ENCODE measurements at places on chromosomes 16 and 17.

DNA sequence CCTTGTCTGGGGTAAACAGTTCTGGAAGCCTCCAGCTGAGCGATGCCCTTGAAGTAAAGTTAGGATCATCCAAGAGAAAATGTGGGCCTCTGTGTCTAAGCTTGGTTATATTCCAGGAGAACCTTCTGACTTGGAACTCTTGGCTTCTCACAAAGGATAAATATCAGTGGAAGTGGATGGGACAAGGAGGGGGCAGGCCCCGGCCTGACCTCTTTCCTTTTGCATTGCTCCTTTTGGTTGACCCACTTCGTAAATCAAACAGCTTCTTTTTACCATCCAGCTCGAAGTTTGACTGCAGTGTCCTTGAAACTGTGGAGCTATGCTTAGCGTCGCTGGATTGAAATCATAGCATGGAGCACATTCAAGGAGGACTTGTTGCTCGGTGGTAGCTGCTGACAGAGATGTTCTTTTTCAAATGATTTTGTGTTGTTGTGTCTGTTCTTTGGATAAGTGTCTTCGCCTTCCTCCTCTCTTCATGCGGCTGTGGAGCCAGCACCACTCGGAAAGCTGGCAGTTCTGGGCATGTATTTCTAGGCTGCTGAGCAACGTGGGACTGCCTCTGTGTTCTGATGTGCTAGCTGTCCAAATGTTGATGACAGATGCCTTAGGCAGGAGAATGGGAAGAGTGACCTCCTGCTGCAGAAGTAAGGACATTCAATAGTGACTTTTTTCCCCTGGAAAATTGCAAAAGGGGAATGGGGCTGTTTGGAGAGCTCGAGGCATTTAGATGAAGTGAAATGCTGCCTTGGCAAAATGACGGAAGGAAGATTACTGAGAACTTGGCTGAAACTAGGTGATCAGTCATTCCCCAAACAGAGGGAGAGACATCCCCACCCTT, 4.5 kb downstream of the MINK1 start:
- no peak for DNase-seq

- DNase-seq, result no peak
Observed at GRCh38 chr16:82773018-82773417, 146.2 kb downstream of the CDH13 start.

GRCh38 chr16:78669994-78670393, 570.5 kb downstream of the WWOX start:
- no peak for DNase-seq

GRCh38 chr16:84611041-84611440, 6.8 kb downstream of the COTL1 start:
- DNase-seq, result no peak

GRCh38 chr16:17777408-17777863, 306.7 kb upstream of the XYLT1 start:
- DNase-seq, result no peak

DNA sequence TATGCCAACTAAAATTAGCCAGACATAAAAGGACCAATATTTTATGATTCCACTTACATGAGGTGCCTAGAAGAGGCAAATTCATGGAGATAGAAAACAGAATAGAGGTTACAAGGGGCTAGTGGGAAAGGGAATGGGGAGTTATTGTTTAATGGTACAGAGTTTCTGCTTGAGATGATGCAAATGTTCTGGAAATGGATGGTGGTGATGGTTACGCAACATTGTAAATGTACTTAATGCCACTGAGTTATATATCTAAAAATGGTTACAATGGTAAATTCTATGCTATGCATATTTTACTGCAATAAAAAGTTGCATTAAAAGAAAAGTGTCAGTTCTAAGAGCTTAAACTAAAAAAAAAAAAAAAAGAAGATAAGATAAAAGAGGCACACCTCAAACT, 17.9 kb downstream of the MT1X start:
- DNase-seq, result no peak

DNA sequence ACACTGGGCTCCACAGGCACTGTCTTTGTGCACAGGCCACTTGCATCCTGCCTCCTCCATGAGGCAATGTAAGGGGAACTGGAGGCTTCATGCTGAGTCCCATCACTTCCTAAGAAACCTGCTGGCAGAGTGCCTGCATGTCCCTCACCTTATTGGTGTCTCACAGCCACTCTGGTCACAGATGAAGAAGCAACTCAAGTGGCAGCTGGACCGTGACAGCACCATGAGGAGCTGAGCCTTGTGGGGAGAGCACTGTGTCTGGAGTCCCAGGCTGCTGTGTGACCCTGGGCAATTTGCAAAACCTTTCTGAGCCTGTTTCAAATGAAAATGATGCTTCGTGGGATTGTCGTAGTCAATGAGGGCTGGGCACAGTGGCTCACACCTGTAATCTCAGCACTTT, 19.5 kb downstream of the ANKRD40 start:
- no peak for DNase-seq

GRCh38 chr16:71440669-71441347, 1.0 kb downstream of the TLE7 start:
- no peak for DNase-seq

DNA sequence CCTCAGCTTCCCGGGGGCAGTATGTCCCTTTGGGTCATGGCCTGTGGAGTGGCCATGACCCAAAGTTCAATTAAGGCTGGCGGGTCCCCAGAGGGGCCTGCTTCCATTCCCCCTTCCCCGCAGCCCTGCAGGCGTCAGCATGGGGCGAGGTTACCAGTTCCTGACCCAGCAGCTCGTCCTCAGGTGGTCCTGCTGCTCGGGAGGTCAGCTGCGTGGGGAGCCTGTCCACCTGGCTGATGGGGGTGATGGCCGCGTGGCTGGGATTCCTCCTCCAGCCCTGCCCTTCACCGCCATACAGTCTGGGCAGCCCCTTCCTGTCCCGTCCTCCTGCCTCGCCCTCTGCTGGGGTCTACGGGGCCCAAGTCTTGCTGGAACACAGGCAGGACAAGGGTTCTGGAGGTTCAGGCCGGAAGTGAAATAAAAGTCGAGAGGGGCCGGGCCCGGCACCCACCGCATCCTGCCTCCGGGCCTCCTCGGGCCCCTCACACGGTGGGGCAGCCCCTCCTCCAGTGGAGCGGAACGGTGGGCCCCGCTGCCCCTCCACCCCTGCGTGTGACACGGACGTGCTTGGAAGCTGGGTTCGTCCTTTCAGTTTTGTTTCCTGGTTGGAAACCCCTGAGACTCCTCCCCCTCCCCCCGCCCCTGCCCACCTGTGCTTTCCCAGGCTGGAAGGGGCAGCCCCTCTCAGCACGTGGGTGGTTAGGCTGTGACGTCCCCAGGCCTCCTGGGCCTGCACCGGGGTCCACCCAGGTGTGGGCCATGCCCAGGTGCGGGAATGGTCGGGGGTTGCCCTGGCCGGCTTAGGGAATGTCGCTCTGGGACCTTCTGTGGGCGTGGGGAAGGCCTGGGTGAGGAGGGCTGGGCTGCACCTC, 6.8 kb downstream of the UBALD2 start:
- DNase-seq, result no peak

GRCh38 chr17:30405161-30405560, 26.4 kb downstream of the CPD start:
- DNase-seq, result no peak

- no peak for DNase-seq
Observed at GRCh38 chr17:61534414-61534813, 56.6 kb downstream of the NACA2 start.

DNA sequence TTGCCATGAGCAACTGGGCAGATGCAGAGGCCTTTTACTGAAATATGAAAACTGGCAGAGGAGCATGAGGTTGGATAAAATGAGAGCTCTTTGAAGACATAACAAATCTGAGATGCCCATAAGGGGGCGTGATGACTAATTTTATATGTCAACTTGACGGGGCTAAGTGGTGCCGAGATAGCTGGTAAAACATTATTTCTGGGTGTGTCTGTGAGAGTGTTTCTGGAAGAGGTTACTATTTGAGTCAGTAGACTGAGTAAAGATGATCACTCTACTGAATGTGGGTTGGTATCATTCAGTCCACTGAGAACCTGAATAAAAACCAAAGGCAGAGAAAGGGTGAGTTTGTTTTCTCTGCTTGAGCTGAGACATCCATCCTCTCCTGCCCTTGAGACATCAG, 454.2 kb downstream of the NPIPA7 start:
- DNase-seq, result peak; percentile 60

DNA sequence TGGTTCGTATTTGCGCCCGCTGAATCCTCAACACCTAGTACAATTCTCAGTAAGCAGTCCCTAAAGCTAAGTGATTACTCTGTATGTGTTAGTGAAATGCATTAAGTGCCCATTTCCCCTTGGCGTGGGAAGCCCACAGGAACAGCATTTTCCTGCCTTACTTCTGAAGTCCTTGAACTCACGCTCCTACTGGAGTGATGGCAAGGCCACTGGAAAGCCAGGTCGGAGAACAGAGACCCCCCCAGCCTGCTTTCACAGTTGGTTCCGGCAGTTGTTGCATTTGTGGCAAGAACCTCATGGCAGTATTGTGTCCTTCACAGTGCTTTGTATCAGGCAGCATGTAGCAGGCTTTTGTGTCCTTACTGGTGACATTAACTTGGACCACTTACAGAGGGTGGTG, 340.7 kb downstream of the CDH13 start:
- no peak for DNase-seq

DNA sequence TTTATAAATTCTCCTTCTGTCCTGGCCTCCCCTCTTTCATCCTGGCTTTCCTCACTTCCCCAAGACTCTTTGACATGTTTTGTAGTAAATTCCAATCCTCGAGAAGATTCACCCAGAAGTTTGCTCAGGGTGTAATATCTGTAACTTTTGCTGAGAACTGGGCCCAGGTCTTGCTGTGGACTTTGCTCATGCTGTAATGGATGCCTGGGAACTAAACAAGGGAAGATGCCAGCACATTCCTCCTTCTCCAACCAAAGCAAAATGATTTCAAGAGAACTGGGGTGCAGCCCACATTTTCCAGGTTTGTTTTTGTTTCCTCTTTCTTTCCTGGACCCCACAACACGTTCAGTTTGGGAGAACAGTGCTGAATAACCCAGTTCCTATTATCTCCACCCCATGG, 6.6 kb upstream of the SALL1 start:
- DNase-seq, result no peak

DNA sequence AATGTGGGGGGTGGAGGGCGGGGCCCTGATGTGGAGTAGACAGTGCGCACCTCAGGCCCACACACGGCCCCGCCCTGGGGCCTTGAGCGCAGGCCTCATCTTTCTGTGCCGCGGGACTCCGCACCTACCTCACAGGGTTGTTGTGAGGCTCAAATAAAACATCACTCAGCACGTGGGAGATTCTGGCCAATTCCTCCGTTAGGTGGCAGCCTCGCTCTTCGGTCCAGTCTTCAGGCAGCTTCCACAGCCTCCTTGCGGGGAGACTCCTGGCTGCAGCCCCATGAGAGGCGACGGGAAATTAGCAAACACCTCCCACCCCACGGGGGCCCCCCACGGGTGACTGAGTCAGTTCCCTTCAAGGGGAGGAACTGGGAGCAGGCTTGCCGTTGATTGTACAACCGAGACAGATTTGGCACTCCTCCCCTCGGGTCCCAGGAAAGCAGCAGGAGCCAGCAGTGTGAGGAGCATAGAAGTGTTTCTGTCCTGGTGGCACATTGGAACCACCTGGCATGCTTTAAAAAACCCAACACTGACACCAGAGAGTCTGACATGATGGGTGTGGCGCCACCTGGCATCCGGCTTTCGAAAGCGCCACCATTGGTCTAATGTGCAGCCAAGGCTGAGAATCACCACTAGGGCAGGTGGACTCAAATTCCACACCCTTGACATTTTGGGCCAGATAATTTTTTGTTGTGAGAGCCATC, 7.6 kb downstream of the MRM1 start:
- peak; percentile 62 for DNase-seq

- no peak for DNase-seq
Observed at GRCh38 chr17:83124871-83125514, 45.6 kb downstream of the METRNL start.

GRCh38 chr17:12686486-12686885, 20.8 kb downstream of the MYOCD start:
- no peak for DNase-seq

DNA sequence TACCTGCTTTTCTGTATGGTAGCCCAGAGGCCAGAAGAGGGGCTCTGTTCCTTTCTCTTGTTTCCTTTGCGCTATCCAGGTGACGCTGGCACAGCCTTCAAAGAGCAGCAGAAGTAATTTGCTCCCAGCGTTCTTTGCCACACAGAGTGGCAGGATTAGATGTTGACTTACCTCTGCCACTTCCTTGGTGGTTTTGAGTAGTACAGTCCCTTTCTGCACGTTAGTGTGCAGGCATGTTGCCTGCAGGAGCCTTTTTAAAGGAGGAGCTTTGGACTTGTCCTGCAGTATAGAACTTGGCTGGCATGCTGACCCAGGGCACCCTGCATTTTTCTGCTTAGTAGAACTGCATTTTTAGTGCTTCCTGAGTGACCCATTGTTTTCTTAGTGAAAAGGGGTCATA, at the start of gene ABCC11:
Gene ABCC11 (minus strand): TSS at position 229 of the 400 bp plus-strand sequence. CDS start 15,618 bp downstream, outside the sequence.
- DNase-seq, result no peak

- no peak for DNase-seq
Observed at GRCh38 chr17:80997424-80998117, 5.9 kb downstream of the CHMP6 start.

- DNase-seq, result no peak
Observed at GRCh38 chr17:78992542-78993212, 13.0 kb upstream of the LGALS3BP start.

DNA sequence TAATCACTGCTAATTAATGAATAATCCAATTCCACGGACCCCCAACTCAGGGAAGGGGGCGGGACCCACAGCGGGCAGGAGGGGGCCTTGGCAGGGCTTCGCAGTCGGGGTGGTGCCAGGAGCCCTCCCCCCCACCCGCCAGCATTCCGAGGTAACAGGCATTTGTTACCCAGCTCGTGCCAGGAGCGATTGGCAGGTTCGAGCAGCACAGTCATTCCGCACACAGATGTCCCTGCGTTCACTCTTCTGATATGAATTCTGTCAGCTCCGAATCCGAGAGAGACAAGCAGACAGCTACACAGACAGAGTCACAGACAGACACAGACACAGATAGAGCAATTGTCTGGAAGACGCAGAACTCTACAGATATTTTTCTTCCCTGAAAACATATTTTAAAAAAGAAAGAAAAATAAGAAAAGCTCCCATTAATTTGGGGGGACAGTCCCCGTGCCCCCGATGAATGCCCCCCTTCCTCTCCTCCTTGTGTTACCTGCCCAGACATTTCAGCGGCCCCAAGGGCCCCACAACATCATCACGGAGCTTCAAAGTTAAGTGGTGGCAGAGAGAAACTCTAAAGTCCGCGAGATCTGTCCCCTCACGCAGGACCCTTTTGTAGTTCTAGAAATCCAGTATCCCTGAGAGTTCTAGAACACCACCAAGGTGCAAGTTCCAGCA, 10.2 kb downstream of the NEUROD2 start:
- DNase-seq, result no peak

DNA sequence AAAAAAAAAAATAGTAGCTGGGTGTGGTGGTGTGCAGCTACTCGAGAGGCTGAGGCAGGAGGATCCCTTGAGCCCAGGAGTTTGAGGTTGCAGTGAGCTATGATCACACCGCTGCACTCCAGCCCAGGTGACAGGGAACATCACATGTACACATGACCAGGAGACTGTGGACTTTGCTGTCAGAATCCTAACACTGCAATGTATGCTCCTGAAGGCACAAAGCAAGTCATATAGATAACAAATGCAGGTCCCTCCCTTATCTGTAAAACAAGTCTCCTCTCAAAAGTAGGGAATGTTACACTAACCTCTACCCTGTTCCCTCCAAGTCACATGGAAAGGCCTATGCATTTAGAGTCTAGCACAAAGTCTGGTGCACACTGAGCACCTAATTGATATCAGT, 48.5 kb downstream of the ARHGAP17 start:
- no peak for DNase-seq

- DNase-seq, result no peak
Observed at GRCh38 chr16:26269673-26270072, 577.9 kb downstream of the HS3ST4 start.

Data from A549 (cell line).